Dermis blood vessel endothelial cell (primary cell): ENCODE measurements at places on chromosomes 12 and 14. TPM values are rescaled to one million over a fixed set of nuclear protein-coding genes. Genes with fewer than 3 reads are reported as not detected.

- DNase-seq, result no peak
Observed at GRCh38 chr14:95292660-95293425, 26.9 kb downstream of the CLMN start.

DNA sequence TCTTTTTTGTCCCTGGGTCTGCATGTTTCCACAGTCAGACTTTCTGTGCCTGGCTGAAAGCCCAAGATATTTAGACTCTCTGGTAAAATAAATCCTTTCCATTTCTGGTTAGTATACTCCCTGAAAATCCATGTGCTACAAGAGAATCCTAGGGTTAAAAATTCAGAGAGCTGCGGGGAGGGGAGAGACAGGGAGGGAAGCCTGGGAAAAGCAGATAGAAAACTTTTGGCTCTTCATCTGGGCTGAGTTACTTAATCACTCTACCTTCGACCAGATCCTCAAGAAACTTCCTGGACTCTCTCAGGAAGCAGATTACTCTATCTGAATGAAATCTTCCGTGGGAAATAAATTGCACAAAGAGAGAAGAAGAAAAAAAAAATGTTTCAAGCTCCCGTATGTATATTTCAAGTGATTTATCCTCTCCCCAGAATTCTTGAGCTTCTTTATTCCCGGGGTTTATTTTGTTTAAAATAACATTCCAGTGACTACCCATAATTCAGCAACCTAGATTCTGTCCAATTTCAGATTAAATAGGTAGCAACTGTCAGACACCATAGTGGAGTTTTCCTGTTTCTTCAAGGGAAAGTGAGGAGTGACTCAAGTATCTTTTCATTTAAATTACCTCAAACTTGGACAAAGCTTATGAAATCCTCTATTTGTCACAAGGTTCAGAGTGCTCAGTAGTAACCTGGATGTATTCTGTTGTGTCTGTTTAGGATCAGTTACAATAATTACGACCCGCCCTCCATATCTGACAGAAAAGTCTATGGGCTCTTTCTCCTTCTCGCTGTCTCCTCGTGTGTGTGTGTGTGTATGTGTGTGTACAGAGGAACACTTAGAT is 163.7 kb downstream of the MYRFL start:
- no peak for DNase-seq

DNA sequence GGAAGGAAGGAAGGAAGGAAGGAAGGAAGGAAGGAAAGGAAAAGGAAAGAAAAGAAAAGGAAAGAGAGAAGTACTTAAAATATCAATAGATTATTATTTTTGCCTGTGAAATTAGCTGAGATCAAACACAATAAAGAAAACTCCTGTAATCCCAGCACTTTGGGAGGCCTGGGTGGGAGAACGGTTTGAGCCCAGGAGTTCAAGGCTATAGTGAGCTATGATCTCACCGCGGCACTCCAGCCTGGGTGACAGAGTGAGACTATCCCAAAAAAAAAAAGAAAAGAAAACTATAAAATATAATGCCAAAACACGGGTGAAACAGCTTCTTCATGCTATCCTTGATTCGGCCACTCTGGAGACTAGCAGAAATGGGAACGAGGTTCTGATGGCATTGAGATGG is 26.2 kb upstream of the CKAP4 start:
- DNase-seq, result no peak

Gene GLT1D1
- total RNA-seq, result not detected in 2 replicates

DNA sequence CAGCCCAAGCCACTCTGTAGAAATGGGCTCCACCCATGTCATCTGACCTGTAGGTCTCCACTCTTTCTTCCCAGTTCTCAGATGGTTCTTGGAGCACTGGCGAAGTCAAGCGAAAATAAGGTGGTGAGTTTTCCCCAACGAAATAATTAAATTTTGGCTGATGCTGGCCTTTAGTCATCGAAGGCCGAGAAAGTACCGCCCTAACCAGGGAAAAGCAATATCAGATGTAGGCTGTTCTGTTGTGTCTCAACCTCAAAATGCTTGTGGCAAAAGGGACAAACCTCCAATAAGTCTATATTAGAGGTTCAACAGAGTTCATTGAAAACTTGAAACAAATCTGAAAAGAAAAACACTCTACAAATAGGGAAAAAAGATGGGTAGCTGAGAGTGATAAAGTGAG is 48.6 kb upstream of the BCAT1 start:
- DNase-seq, result no peak

Gene SIX6
- not detected in 2 replicates for total RNA-seq

Gene RNASE2
- 0.14 TPM in 1 of 2 replicates, not detected in the other for total RNA-seq

Gene NELL2
- 0.51 TPM in 1 of 2 replicates, not detected in the other for total RNA-seq

GRCh38 chr14:61925043-61925442 is 162.8 kb downstream of the SNAPC1 start:
- DNase-seq, result peak; percentile 5

Gene DNAH10
- total RNA-seq, result under 0.01 TPM in 1 of 2 replicates, not detected in the other

- no peak for DNase-seq
Observed at GRCh38 chr14:85895603-85896002, 365.7 kb downstream of the FLRT2 start.

DNA sequence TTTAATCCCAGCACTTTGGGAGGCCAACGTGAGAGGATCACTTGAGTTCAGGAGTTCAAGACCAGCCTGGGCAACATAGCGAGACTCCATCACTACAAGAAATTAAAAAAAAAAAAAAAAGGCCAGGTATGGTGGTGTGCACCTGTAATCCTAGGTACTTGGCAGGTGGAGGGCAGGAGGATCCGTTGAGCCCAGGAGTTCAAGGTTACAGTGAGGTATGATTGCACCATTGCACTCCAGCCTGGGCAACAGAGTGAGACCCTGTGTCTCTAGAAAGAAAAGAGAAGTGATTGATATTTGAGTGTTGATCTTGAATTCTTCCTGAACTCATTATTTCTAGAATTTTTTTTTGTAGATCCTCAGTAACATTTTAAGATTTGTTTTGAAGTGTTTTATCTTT is 59.4 kb downstream of the ADIPOR2 start:
- no peak for DNase-seq

GRCh38 chr12:64798165-64798564 is 26.3 kb upstream of the TBC1D30 start:
- DNase-seq, result no peak

DNA sequence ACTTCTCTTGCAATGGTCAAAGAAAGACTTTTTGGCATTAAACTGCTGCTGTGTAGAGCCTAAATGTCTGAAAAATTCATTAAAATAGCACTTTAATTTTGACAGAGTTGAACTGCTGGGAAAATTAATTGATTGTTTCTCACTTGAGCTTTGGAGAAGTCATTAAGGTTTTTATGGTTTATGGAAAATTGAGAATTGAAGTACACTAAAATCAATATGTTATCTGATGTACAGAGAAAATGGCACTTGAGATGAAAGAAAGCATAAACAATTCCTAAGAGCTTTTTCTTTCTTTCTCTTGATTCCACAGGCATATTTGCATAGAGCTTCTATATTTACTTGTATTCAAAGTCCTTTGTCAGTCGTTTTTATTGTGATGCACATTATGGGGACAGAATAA is 188.5 kb upstream of the CAND1 start:
- no peak for DNase-seq

Gene KRT71
- not detected in 2 replicates for total RNA-seq

DNA sequence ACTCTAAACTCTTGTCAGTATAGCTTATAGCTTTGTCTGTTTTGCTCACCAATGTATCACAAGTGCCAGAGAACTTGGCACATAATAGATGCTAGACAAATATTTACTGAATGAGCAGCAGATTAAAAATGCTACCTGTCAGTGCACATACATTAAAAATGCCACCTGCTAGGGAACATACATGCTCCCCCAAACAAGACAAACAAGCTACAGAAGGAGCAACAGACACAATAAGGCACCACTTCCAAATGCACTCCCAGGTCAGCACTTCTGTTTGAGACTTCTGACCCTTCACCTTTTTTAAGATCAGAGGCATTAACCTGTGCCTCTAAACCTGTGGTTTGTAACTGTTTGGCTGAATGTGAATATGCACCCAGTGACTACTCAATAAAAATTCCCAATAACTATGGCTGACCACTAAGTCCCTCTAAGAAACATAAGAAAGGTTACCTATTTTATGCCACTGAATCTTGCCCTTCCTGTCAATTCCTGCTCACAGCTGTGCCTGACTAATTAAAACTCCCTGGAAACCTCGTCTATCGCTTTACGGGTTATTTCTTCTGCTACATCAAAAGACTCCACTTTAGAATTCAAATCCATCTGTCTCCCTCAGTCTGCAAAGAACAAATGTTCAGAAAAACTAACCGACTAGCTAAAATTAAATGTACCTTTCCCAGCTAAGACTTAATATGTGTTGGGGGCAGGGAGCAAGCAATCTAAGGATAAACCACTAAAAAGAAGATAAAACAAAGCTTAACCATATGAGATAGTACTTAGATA is 41.0 kb downstream of the HECTD4 start:
- no peak for DNase-seq

GRCh38 chr14:67137744-67138371 is 51.4 kb upstream of the GARIN2 start:
- peak; percentile 28 for DNase-seq

DNA sequence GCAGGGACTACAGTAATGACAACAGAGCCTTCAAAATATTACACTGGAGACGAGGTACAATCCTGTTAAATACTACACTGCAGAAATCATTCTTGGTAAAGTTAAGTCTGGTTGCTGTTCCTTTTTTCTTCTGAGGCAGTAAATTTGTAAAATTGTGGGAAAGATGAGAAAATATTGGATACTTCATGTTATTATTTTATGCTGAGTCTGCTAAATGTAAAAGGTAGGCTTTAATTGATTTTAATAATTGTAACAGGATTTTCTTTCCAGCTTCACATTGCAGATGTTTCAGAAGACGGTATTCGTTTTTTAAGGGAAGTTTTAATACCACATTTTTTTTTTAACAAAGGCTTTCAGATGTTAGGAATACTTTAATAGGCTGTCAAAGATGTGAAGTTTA is 62.6 kb downstream of the WASHC4 start:
- DNase-seq, result no peak

GRCh38 chr12:130573766-130574165 is 142.3 kb downstream of the RIMBP2 start:
- DNase-seq, result no peak

Gene ADAMTS20
- not detected in 2 replicates for total RNA-seq

- no peak for DNase-seq
Observed at GRCh38 chr12:59689776-59690175, 93.9 kb downstream of the SLC16A7 start.

DNA sequence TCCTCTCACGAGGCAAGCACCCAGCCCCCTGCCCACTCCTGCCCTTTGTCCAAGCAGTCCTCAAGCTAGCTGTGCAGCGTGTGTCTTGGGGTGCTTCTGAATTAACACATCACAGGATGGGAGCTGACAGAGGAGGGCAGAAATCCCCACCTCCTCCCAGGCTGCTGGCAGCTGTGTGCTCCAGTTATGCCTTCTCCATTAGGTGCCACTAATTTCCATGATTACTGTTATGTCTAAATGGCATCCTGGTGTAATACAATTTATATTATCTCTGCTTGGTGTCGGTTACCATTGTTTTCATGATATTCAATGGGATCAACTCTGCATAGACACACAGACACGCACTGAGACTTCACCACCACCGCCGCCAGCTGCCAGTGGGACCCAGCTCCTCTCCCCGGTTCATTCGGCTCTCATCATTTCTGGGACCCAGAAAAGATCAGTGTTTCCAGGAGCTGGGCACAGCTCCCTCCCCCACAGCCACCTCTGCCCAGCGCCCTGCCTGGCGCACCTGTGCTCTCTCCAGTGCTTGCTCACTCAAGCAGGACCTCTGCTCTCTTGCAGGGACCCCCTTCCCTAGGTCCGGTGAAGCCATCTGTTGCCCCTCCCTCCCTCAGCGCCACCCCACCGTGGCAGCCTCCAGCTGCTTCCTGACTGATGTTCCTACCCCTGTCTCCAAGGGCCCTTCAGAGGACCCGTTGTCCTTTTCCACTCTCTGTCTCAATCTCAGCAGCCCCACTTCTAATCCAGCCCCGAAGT is 167.5 kb upstream of the FKBP4 start:
- no peak for DNase-seq

DNA sequence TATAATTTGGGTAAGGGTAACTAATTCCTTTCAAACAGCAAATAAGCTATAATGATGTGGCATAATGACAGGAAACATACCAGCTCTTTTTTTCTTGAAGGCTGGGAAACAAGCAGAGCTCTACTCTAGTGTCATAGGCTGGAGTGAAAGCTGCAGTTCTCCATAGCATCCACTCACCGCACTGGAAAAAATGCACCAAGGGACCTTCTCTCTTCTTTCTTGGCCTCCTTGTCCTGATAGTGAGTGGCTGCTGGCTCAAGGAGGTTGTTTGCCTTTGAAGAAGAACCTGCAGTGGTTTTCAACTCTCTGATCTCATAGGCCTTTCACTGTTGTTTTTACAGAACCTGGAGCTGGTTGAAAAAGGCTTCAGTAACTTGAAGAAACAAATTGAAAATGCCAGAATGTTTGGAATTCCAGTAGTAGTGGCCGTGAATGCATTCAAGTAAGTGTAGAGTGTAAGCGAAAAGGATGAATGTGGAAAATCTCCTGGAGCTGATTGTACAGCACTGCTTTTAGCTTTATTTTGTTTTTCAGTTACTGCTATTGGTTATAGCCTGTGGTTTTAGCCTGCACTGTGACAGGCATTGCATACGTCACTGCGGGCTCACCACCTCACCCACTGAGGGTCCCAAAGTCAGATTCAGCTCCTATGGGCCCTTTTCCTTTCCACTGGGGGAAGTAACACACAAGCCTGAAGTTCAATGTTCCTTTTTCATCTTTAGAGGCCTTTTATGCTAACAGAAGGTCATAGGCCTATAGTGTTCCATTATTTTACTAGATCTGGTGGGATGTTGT is 17.2 kb upstream of the AKAP5 start:
- DNase-seq, result no peak

GRCh38 chr12:4178424-4179170 is 95.0 kb upstream of the CCND2 start:
- no peak for DNase-seq

Gene ITPK1
- 24.0 and 41.3 TPM in 2 replicates for total RNA-seq

DNA sequence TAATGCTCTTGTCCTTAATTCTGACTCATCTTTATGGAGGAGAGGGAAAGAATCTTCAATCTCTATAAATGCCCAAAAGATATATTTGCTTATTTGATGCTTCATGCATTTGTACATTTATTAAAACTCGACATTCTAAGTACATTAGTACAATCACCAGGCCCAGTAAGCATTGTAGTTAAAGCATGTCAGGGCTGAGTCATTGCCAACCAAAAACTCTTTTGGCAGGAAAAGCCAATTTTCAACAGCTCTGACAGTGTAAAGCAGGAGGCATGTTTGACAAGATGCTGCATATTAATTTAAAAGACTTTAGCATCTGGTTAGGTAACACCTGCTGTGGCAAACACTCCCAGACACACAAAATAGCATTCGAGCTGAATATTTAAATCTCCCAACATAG is 290.9 kb downstream of the PPFIA2 start:
- DNase-seq, result no peak

DNA sequence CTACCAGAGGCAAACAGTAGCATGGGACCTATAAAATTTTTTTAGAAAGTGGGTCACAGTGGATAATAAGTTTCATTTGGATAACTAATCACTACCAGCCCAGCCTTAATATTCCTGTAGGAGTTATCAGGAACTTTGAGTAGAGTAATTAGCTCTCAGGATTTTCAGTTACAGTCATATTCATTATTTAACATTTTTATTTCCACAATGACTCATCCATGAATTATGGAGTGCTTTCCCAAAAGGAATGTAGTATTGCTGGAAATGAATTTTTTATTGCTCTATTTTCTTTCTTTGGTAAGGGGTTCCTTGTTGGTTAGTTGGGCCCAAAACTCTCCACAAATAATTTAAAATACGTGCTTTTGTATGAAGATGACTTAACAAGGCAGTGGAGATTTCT is 53.7 kb downstream of the ERC1 start:
- peak; percentile 58 for DNase-seq
